Activated naive CD4-positive, alpha-beta T cell treated with anti-CD3 and anti-CD28 coated beads, Interleukin-2, amount 10 ng/mL, durations not matched to agents 5 hours and 36 hours (primary cell): ENCODE measurements at places on chromosomes 7 and 10. TPM values are rescaled to one million over a fixed set of nuclear protein-coding genes. Genes with fewer than 3 reads are reported as not detected.

CH25H gene
- total RNA-seq, result not detected

SPDYE5 gene
- 0.17 TPM for total RNA-seq

HOXA1 gene
- 0.46 TPM for total RNA-seq

GRID2IP gene
- not detected for total RNA-seq

PDE6C gene
- not detected for total RNA-seq
